Activated CD8-positive, alpha-beta memory T cell treated with anti-CD3 and anti-CD28 coated beads, Interleukin-2, amount 50 U/mL, for 4 hours (primary cell): ENCODE measurements at places on chromosomes 16 and 17.

- no peak for DNase-seq
Observed at GRCh38 chr16:49586466-49587450, 213.2 kb downstream of the C16orf78 start.

DNA sequence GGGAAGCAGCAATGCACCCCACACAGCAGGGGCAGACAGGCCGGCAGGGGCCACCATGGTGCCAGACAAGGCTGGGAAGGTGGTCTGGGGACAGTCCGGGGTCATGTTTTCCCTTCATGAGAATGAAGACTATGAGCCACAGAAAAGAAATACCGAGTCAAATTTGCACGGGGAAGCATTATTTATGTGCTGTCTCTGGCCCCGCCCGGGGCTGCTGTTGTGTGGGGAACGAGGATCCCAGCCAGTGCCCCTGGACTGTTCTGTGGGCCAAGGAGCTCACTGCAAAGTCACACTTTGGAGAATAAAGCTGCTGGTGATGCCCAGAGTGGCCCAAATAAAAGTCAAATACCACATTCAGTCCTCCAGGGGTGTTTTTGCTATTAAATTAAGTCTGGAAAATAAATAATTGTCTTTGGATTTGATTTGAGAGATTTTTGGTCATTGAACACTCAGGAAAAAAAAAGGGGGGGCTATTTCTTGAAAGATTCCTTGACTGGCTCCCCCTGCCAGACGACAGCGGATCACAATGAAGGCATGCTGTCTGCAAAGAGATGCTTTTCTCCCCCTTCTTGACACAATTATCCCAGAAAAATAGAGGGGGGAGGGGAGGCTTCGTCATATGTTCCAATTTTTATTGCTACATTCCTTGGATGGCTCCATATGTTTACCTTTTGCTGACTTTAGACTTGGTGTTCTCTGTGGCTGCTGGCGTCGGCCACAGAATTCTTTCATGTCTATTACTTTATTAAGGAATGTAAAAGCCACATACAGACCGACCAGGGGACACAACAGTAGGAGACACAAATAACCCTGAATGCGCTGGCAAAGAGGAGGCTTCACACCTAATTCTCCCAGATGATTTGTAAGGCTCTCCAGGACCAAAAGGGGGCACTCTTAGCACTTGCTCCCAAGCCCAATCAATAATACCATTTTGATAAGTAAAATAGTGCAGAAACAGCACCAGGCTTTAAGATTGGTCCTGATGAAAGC is 27.1 kb upstream of the ANKFN1 start:
- no peak for DNase-seq

- DNase-seq = no peak
Observed at GRCh38 chr17:44251062-44251461, 16.9 kb downstream of the SLC4A1 start.

DNA sequence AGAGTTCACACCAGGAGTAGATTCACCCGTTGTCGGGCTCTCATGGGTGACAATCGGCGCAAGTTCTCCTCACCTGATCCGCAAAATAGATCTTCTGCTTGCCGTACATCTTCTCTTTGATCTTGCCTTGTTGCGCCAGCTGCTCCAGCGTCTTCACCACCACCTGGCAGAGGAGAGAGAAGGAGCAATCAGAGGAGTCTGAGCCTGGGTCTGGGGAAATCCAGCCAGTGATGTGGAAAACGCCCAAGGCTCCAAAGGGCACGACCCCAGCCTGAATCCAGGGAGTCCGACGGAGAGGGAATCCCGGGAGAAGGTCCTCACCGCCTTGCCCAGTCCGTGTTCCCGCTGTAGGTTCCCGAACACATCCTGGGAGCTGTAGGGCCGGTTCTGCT is 393 bp downstream of the PSMC3IP start:
- no peak for DNase-seq

- no peak for DNase-seq
Observed at GRCh38 chr16:46713634-46714033, 24.2 kb downstream of the ORC6 start.

DNA sequence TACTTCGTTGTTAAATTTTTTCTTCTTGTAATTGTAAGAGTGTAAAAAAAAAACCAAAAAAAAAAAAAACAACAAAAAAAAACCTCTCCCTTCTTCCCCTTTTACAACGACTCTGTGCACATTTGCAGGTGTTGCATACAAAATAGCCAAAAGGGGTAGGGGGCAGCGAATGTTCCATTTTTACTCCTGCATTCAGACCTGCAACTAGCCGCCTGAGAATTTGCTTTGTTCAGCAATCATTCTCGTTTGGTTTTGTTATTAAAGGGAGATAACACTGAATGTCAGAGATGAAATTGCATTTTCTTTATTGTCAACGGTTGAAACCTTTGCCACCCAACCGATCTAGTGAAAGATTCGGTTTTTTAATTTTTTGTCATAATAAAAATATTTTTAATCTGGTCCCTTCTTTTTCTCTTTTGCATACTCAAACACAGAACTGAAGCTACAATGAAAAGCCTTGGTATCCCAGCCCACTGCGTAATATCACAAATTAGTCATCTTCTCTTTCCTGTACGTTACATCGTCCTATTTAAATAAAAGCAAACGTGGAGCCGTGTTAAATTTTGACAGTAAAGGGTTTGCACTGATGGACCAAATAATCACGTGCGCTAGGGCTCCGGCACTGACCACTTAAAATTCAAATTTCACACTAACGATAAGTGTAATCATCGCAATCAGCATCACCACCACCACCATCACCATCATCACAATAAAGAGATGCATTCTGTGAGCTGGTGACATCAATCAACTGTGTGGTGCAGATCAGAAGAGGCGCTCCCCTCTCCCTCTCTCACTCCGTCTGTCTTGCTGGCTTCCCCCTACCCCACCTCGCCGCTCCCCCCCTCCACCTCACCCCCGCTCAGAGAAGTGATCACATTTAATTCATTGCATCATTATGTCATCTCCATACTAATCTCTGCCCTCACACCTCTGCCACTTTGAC is 406.2 kb upstream of the PSMD7 start:
- no peak for DNase-seq

DNA sequence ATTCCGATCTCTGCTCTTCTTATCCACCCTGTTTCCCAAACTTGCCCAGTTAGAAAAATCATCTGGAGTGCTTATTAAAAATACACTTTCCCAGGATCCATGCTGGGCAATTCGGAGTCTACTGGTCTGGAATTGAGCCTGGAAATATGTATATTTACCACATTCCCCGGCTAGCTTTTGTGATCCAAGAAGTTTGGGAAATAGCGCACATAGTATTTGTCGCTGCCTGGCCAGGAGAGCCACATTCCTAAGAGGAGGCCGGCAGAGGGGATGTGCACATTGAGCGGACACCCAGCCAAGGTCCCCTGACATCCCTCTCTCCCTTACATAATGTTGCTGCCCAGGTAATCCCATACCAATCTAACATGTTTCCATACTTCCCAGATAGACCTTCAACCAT is 62.1 kb upstream of the TMEM97 start:
- no peak for DNase-seq

DNA sequence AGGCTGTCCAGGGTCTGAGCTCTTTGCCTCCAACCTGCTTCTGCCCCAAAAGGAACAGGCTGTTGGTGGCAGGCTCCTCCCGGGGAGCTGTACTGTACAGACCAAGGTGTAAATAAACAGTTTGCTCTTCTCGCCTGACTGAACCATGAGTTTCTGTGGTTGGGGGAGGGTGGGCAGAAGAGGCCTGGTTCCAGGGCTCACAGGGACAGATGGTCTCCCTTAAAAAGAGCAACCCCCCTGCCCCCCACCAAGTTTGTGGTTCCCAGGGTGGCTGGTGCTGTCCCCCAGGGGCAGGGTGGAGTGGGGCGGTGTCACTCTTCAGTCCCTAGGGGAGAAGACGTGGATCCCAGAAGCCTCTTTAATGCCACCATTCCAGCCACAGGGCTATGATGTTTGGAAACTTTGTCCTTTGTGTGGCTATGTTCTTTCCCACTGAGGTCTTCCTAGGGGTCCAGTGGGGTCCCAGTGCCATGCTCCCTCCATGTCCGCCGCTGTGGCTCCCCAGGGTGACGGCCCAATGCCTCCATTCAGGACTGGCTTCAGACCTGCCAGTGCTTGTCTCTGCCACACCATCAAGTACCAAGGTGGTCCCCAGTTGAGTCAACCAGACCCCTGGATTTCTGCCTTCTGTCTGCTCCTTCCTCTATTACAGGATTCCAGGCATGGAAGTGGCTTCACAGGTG is 146.7 kb downstream of the RAB11FIP4 start:
- DNase-seq = no peak

DNA sequence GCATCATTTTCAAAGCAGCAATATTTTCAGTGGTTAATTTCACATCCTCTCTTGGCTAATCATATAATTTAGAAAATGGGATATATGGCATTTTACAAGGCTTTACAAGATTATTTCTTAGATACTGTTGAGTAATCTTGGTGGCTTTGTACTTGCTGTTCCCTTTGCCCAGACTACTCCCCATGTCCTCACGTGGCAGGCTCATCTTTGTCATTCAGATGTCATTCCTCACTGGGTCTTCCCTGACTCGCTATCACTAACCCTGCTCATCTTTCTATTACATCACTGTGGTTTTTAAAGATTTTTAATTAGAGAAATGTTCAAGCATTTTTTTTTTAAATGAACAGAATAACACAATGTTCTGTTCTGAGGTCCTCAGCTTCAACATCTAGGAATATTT is 240.0 kb upstream of the IRX5 start:
- DNase-seq = no peak
